ENCODE measurements at places on chromosomes 3 and 15.
A peak's percentile ranks its signal among the peaks of the same experiment; 100 is the strongest.

- DNase-seq = no peak
Observed at GRCh38 chr3:20056725-20057611, 16.7 kb downstream of the KAT2B start.

DNA sequence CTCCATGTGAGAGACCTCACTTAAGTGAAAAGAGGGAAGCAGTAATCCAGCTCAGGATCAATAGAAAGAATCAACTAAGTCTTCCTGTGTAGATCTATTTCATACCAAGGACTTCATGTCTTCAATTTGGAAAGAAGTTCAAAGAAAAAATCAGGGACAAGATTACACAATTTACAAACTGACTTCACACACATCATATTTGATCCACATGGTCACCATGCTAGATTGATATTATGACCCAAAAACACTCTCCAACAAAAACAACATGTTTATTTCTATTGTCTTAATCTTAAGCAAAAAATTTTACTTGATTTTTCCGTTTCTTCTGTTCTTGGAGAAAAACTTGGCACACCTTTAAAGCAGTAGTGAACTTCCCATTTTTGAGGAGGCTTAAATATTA, 76.3 kb downstream of the THBS1 start:
- DNase-seq = no peak

DNA sequence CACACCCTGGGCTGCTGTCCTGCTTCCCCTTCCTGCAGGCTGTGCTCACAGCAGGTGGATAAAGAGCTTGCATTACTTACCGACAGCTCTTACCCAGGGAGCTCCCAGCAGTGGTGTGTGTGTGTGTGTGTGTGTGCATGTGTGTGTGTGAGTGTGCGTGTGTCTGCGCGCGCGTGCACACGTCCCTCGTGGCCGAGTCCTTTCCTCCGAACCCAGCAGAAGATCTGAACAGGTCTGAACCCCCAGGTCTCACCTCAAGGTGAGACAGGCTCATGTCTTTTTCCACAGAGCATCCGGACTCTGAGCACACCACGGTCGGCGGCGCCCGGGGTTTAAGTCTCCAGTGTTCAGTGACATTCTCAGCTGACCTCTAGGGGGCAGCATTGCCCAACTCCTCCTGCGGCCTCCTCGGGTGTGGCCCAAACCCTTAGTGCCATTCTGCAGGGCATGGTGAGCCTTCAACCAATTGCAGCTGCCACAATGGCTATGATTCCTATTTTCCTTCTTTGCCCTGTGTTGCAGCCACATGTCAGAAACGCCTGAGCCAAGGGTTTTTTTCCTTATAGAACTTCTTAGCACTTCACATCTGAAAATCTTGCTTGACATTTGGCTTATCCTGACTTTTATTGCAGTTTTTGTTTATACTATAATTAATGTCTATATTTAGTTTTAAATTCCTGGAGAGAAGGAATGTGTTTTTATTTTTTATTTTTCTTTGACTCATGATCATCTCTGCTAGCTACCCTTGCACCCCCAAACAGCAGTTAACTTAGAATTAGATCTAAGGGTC, 64.1 kb upstream of the KLHL25 start:
- DNase-seq = peak; percentile 32

DNA sequence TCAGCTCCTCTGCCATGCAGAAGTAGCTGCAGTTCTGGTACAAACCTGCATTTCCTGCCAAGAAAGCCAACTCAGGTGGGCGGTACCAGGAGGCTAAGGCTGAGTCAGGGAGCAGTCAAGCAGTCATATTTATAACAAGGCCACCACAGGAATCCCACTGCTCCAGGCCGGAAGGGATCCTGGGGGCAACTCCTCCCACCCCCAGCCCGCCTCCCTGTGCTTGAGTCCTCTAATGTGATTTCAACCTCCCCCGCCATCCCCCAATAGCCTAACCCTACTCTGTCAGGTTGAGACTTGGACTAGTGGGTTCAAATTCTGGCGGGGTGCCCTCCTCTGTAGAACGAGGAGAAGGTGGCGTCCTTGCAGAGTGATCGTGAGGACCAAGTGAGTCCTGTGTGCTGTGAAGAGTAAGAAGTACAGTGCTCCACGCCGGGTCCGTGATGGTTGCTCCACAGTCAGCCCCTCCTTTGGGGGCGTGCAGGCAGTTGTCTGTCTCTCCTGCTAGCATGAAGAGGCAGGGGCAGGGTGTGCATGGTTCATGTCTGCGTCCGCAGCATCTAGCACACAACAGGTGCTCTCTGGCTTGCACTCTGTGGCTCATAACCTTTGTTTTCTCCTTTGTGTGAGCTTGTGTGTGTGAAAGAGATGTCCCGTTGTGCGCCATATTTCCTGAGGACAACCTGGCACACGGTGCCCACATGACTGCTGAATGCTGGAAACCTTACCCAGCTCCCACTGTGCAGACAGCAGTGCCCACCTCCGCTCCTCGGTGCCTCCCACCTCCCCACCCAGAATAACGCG, 78.3 kb downstream of the SMAD6 start:
- no peak for DNase-seq

GRCh38 chr3:25472153-25472552, 44.1 kb downstream of the RARB start:
- DNase-seq = no peak

GRCh38 chr15:52031556-52031955, 12.5 kb downstream of the MAPK6 start:
- no peak for DNase-seq

Data from activated CD8-positive, alpha-beta memory T cell treated with anti-CD3 and anti-CD28 coated beads for 1 hour (primary cell).